ENCODE measurements at places on chromosomes 11 and 22. TPM values are rescaled to one million over a fixed set of nuclear protein-coding genes. Genes with fewer than 3 reads are reported as not detected.
A peak's percentile ranks its signal among the peaks of the same experiment; 100 is the strongest.

The MYEOV gene
- not detected for total RNA-seq

The CEP164 gene
- 15.1 TPM for total RNA-seq

The SYCE3 gene
- total RNA-seq, result not detected

The PANX2 gene
- 0.32 TPM for total RNA-seq

The APOL6 gene
- 6.4 TPM for total RNA-seq

The SLC43A3 gene
- 211 TPM for total RNA-seq

The NNMT gene
- 1,040 TPM for total RNA-seq

The LIF gene
- not detected for total RNA-seq

The SLC17A6 gene
- total RNA-seq, result not detected

The MFRP gene
- total RNA-seq, result not detected

The ABCG4 gene
- total RNA-seq, result not detected

The KIF18A gene
- not detected for total RNA-seq

The PDGFD gene
- 50.6 TPM for total RNA-seq

The MIAT gene
- total RNA-seq, result 0.53 TPM

The AQP11 gene
- 0.64 TPM for total RNA-seq

The HPX gene
- total RNA-seq, result 16.8 TPM

The APLNR gene
- total RNA-seq, result 15.1 TPM

The DEPDC5 gene
- total RNA-seq, result 5.2 TPM

The MDK gene
- 93.3 TPM for total RNA-seq

The C11orf52 gene
- not detected for total RNA-seq

The NOX4 gene
- total RNA-seq, result 125 TPM

The C1QTNF4 gene
- not detected for total RNA-seq

- no peaks in the 10 kb centered on the region for H3K27me3 ChIP-seq
- no peak overlapping the region for H3K27ac ChIP-seq
- peaks cover 16% of the 10 kb centered on the region for H3K4me1 ChIP-seq
- no peaks in the 10 kb centered on the region for H3K36me3 ChIP-seq
- DNase-seq, result no peak
Measured at GRCh38 chr11:10935015-10935559, 77.2 kb upstream of the ZBED5 start.

- no peaks in the 10 kb centered on the region for H3K36me3 ChIP-seq
- no peak overlapping the region for H3K27ac ChIP-seq
- H3K4me3 ChIP-seq, result no peak overlapping the region
- no peaks in the 10 kb centered on the region for H3K4me1 ChIP-seq
- no peak for DNase-seq
Measured at GRCh38 chr11:43197379-43197778, 114.4 kb upstream of the API5 start.

GRCh38 chr11:95485115-95485900 is 254.3 kb upstream of the SESN3 start:
- no peaks in the 10 kb centered on the region for H3K36me3 ChIP-seq
- DNase-seq, result no peak
- H3K27me3 ChIP-seq, result no peaks in the 10 kb centered on the region
- no peaks in the 10 kb centered on the region for H3K4me1 ChIP-seq
- H3K4me3 ChIP-seq, result no peak overlapping the region

GRCh38 chr22:33476716-33477115 is 418.5 kb upstream of the SYN3 start:
- no peaks in the 10 kb centered on the region for H3K36me3 ChIP-seq
- H3K4me1 ChIP-seq, result no peaks in the 10 kb centered on the region
- H3K4me3 ChIP-seq, result no peak overlapping the region

- H3K27ac ChIP-seq, result peak within 1 kb of the TSS; percentile 42
- H3K27me3 ChIP-seq, result no peaks in the 10 kb centered on the region
- H3K4me3 ChIP-seq, result peak within 1 kb of the TSS; percentile 72
- peak; percentile 18 for DNase-seq
- H3K4me1 ChIP-seq, result no peaks in the 10 kb centered on the region
Measured at GRCh38 chr11:18105802-18106574, at the start of gene SAAL1. SAAL1 (minus strand) TSS chr11:18106082; CDS start chr11:18106041, 41 bp downstream.

GRCh38 chr11:61369372-61370348 is 7.5 kb downstream of the TMEM138 start:
- H3K4me1 ChIP-seq, result no peaks in the 10 kb centered on the region
- no peaks in the 10 kb centered on the region for H3K27me3 ChIP-seq
- peak overlapping the region; percentile 50 for H3K27ac ChIP-seq

DNA sequence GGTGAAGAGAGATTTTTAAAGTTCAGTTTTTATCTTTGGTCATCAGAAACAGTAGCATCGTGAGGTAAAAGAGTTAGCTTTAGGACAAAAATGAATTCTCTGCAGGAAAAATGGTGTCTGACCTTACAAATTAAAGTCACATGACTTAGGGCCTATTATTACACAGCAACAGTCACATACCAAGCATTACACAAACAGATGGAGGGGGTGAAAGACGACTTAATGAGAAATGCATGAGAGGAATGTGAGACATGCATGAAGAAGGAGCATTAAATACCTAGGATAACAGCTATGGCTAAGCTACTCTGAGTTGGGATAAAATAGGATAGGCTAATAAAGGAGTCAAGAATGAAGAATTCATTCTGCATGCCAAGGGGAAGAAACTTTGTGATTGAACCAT is 77.5 kb downstream of the BLID start:
- H3K4me1 ChIP-seq, result peaks cover 21% of the 10 kb centered on the region
- DNase-seq, result no peak
- H3K36me3 ChIP-seq, result no peaks in the 10 kb centered on the region
- peak overlapping the region; percentile 56 for H3K27ac ChIP-seq
- no peaks in the 10 kb centered on the region for H3K27me3 ChIP-seq

GRCh38 chr11:16893456-16894066 is 120.7 kb downstream of the PLEKHA7 start:
- H3K27me3 ChIP-seq, result no peaks in the 10 kb centered on the region
- H3K27ac ChIP-seq, result no peak overlapping the region
- no peak for DNase-seq
- H3K4me1 ChIP-seq, result no peaks in the 10 kb centered on the region
- no peak overlapping the region for H3K4me3 ChIP-seq

GRCh38 chr11:113113801-113114704 is 152.8 kb downstream of the NCAM1 start:
- H3K4me3 ChIP-seq, result peak overlapping the region; percentile 5
- peak overlapping the region; percentile 72 for H3K27ac ChIP-seq
- H3K36me3 ChIP-seq, result no peaks in the 10 kb centered on the region
- H3K4me1 ChIP-seq, result peaks cover 12% of the 10 kb centered on the region
- DNase-seq, result peak; percentile 79

DNA sequence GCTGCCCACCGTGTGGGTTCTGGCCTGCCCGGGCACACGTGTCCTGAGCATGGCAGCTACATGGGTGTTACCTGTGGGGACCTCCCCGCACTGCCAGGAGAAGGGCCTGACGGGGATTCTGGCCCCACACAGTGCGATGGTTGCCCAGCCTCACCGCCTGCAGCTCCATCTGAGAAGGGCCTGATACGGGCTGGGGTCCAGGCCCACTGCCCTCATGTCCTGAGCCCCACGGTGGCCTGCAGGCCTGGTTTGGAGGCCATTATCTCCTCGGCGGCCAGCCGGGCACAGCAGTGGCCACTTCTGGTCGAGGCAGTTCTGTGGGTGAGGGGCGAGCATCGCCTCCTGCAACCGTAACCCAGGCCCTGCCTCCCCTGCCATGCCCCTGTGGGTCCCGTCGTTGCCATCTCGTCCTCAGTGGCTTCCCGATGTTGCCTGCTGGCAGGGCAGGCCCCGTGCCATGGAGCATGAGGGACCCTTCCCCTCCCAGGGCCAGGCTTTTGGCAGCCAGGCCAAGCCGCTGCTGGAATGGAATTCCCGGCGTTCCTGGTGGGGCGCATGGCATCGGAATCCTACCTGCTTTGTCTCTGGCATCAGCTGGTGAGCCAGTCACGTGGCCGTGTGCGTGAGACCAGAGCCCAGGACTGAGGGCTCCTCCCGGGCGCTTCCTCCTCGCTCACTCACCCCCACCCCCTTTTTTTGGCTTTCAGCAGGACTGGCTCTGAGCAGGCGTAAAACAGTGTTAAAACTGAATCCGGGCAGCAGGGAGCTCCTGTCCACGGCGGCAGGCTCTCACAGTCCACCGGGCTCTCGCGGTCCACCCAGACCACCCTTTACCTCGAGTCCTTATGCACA is 71.9 kb upstream of the PPARA start:
- no peaks in the 10 kb centered on the region for H3K27me3 ChIP-seq
- peak overlapping the region; percentile 100 for H3K27ac ChIP-seq
- DNase-seq, result peak; percentile 87
- peak overlapping the region; percentile 89 for H3K4me3 ChIP-seq
- H3K36me3 ChIP-seq, result no peaks in the 10 kb centered on the region

DNA sequence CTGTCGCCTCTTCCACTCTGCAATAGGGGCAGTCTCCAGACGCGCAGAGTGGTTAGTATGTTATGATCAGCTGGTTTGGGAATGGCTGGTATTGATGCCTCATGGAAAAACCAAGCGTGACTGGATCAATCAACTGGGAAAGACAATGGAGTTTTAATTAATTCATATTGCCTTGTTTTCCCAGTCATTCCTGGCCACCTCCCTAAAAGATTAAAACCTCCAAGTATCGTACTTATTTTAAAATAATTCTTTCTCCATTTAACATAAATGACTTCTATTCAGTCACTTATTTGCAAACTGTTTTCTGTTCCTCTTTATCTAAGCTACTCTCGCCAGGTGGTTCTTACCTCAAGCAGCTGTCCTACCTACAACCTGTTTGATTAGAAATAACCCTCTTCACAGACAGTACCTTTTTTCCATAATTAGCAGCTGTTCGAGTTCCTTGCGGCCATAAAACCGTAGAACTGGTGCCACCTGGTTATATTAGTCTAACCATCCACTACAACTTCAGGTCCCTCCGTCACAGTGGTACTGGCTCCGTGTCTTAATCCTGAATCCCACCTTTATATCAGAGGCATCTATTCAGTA is 898 bp downstream of the ZNF215 start:
- no peaks in the 10 kb centered on the region for H3K36me3 ChIP-seq
- no peaks in the 10 kb centered on the region for H3K4me1 ChIP-seq

GRCh38 chr11:41954034-41954433 is 494.6 kb upstream of the LRRC4C start:
- no peak for DNase-seq
- no peak overlapping the region for H3K4me3 ChIP-seq
- no peaks in the 10 kb centered on the region for H3K4me1 ChIP-seq
- no peaks in the 10 kb centered on the region for H3K27me3 ChIP-seq

- DNase-seq, result no peak
- H3K4me3 ChIP-seq, result no peak overlapping the region
- H3K4me1 ChIP-seq, result peaks cover 26% of the 10 kb centered on the region
- no peaks in the 10 kb centered on the region for H3K36me3 ChIP-seq
Measured at GRCh38 chr11:12435264-12435663, 57.9 kb downstream of the PARVA start.

DNA sequence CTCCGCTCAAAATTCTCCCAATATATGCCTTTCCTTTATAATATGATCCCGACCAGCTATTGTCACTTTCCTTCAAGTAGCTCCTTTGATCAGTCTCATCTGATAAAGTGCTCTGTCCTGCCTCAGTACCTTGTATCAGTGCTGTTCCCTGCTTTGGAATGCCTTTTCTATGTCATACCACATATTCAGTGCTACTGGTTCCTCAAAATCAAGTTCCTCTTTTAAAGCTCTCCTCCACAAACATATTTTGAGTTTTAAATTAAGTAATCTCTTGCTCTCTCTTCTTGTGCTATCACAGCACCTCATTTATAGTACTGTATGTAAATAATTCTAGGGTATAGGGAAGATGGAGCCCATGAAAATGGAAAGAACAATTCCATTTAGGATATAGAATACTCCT is 137.1 kb upstream of the CTSC start:
- H3K4me1 ChIP-seq, result no peaks in the 10 kb centered on the region
- DNase-seq, result no peak
- no peak overlapping the region for H3K27ac ChIP-seq
- H3K27me3 ChIP-seq, result no peaks in the 10 kb centered on the region
- H3K4me3 ChIP-seq, result no peak overlapping the region

DNA sequence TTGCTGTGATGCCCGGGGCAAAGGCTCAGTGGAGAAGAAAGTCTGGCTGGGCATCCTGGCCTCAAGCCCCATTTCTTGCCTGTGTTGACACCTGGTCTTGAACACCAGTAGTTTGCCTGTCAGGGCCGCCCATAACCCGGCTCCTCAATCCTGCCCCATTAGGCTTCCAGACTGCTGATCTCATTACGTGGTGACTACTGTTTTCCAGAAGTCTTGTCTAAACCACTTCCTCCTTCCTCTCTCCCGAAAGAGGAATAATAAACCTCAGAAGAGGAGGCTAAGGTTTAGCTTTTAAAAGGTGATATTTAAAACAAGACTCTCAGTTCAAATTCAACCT is 97.7 kb downstream of the CD44 start:
- H3K27ac ChIP-seq, result no peak overlapping the region
- H3K4me3 ChIP-seq, result no peak overlapping the region
- H3K27me3 ChIP-seq, result no peaks in the 10 kb centered on the region
- DNase-seq, result no peak

- H3K36me3 ChIP-seq, result peaks cover 18% of the 10 kb centered on the region
- H3K4me3 ChIP-seq, result no peak overlapping the region
- DNase-seq, result no peak
- H3K27ac ChIP-seq, result no peak overlapping the region
Measured at GRCh38 chr11:19929655-19930054, 217.0 kb downstream of the NAV2 start.

DNA sequence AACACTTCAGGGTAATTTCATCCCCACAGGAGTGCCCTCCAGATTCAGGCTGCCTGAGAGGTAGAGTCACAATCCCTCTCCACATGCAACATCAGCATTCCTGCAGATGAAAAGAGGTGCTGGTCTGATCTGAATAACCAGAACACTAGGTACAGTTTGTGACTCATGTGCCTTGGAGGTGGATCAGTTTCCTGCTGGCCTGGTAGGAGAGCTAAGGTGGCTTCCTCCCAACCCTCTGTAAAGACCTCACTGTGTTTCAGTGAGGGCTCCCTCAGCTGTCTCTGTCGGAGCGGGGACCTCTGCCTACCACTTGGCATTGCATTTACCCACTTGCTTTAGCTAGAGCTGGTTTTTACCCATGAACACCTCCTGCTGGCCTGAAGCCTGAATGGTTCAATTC is 7.6 kb downstream of the OR9G1 start:
- DNase-seq, result no peak
- H3K4me1 ChIP-seq, result no peaks in the 10 kb centered on the region
- H3K36me3 ChIP-seq, result no peaks in the 10 kb centered on the region
- no peaks in the 10 kb centered on the region for H3K27me3 ChIP-seq
- H3K4me3 ChIP-seq, result no peak overlapping the region
- H3K27ac ChIP-seq, result no peak overlapping the region

DNA sequence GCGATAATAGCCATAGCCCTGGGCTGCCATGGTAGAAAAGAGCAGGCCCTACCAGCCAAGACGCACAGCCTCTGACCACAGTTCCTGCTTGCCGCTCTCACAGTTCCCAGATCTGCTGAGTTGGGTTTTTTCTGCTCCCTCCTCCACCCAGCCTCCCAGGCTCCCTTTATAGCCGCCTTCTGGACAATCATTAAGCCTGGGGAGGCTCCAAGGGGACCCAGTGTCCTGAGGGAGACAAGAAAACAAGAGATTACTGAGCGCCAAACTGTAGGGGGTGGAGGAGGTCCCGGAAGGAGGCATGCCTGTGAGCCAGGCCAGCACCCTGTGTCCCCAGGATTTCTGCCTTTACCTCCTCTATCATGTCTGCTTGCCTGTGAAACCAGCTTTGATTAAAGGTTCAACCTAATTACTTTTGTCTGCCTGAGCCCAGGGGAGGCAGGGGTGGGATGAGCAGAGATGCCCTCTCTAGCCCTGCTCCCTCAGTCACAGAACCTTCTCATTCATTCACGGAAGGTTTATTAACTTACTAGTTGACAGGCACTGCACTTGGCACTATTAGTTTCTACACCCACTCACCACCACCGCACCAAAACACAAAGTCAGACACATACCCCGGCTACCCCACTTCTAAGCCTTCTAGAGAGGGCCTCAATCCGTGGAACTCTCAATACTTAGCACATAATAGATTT is 1.2 kb downstream of the SLC37A4 start:
- H3K4me1 ChIP-seq, result peaks cover 13% of the 10 kb centered on the region
- peak overlapping the region; percentile 61 for H3K27ac ChIP-seq
- H3K4me3 ChIP-seq, result peak overlapping the region; percentile 84
- no peak for DNase-seq
